Activated CD4-positive, alpha-beta T cell treated with anti-CD3 and anti-CD28 coated beads, Interleukin-2, amount 10 ng/mL, durations not matched to agents 7 days and 5 days (primary cell): ENCODE measurements at places on chromosomes 12 and 14. TPM values are rescaled to one million over a fixed set of nuclear protein-coding genes. Genes with fewer than 3 reads are reported as not detected.

- H3K27me3 ChIP-seq, result no peaks in the 10 kb centered on the region
- no peak overlapping the region for H3K27ac ChIP-seq
- no peak overlapping the region for H3K4me3 ChIP-seq
- H3K4me1 ChIP-seq, result peaks cover 4% of the 10 kb centered on the region
- no peak for DNase-seq
Observed at GRCh38 chr14:64421166-64421565, 33.0 kb downstream of the MTHFD1 start.

GRCh38 chr12:65171870-65172269 lies 2.5 kb downstream of the LEMD3 start:
- peak overlapping the region; percentile 74 for H3K4me3 ChIP-seq
- H3K27me3 ChIP-seq, result no peaks in the 10 kb centered on the region
- peaks cover 35% of the 10 kb centered on the region for H3K4me1 ChIP-seq
- DNase-seq, result peak; percentile 13
- peak overlapping the region; percentile 47 for H3K27ac ChIP-seq

GRCh38 chr12:104182621-104183378 lies 32.8 kb upstream of the TXNRD1 start:
- H3K27ac ChIP-seq, result no peak overlapping the region
- peaks cover 3% of the 10 kb centered on the region for H3K27me3 ChIP-seq
- peaks cover 7% of the 10 kb centered on the region for H3K4me1 ChIP-seq
- no peak for DNase-seq

DNA sequence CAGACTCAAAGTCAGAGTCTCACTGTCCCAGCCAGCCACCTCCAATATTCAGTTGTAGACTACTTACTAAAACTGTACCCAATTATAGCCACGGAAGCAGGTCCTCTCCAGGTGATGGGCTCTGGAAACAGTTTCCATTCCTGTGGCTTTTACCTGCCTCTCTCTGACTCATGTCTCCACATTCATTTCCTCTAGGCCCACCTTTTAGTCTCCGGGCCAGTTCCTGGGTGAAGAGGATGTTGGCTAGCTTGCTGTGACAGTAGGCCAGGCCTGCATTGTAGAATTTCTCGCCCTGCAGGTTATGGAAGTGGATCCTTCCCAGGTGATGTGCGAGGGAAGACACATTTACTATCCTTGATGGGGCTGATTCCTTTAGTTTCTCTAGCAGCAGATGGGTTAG lies 5.6 kb downstream of the RDH11 start:
- no peak overlapping the region for H3K27ac ChIP-seq
- peaks cover 27% of the 10 kb centered on the region for H3K4me1 ChIP-seq
- no peak overlapping the region for H3K4me3 ChIP-seq
- no peaks in the 10 kb centered on the region for H3K27me3 ChIP-seq

DNA sequence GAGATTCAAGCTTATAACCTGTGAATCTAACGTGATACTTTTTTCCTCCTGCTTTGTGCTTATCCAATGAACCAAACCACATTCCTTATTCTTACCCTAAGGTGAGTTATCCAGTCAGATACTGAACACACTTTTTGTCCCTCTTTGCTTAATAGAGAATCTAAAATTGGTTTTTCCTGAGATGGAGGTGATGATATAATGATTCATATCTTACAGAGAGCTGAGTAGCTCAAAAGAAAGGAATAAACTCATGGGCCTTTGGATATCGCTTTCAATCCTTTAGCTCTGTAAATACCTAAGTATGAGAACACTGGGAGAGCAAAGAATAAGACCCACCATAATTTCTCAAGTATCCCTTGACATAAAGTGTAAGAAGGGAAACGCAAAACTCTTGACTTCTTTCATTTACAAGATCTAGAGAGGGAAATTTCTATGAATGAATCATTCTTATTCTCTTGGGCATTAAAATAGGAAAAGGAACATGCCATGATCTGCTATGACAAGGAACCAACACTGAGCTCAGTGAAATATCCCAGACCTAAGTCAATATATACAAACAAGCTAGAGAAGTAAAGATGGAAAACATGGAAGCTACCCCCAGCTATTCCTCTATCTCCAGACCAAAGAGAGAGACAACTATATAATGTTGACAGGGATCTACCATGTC lies 81.8 kb upstream of the STAC3 start:
- no peaks in the 10 kb centered on the region for H3K4me1 ChIP-seq
- no peaks in the 10 kb centered on the region for H3K27me3 ChIP-seq
- H3K36me3 ChIP-seq, result peaks cover 16% of the 10 kb centered on the region
- H3K4me3 ChIP-seq, result no peak overlapping the region

The SMCO2 gene
- total RNA-seq, result 0.46 TPM

DNA sequence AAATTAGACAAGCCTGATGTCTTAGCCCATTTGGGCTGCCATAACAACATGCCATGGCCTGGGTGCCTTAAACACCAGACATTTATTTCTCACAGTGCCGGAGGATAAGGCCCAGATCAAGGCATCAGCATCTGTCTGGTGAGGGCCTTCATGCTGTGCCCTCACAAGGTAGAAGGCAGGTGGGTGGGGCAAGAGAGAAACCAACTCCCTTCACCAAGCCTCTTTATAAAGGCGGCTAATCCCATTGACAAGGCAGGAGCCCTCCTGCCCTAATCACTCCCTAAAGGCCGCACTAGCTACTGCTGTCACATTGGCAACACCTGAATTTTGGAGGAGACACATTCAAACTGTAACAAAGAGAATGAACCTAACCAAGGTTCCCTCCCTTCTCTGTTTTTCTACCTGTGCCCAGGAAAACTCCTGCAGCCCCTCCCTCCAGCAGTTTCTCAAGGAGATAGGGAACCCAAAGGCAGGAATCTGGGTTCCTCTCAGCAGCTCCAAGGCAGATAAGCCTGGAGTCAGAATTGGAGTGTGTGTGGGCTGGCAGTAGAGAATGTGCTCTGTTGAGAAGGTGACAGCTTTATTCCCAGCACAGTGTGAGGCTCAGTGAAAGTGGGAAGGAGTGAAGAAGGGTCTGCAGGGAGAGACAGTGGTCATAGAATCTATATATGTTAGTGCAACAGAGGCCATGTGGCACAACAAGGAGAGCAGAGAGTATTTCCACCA lies 21.7 kb upstream of the GPATCH2L start:
- no peak for DNase-seq
- H3K36me3 ChIP-seq, result no peaks in the 10 kb centered on the region
- H3K27ac ChIP-seq, result no peak overlapping the region
- H3K4me1 ChIP-seq, result no peaks in the 10 kb centered on the region
- H3K27me3 ChIP-seq, result peaks cover 26% of the 10 kb centered on the region

The TCHP gene
- 36.0 TPM for total RNA-seq

GRCh38 chr14:45838597-45838996 lies 585.6 kb upstream of the MIS18BP1 start:
- no peak overlapping the region for H3K4me3 ChIP-seq
- no peaks in the 10 kb centered on the region for H3K4me1 ChIP-seq
- H3K36me3 ChIP-seq, result no peaks in the 10 kb centered on the region
- no peak for DNase-seq
- H3K27ac ChIP-seq, result no peak overlapping the region
- H3K27me3 ChIP-seq, result no peaks in the 10 kb centered on the region

- H3K27ac ChIP-seq, result no peak overlapping the region
- H3K4me1 ChIP-seq, result peaks cover 5% of the 10 kb centered on the region
- H3K4me3 ChIP-seq, result no peak overlapping the region
- no peaks in the 10 kb centered on the region for H3K27me3 ChIP-seq
- no peak for DNase-seq
Observed at GRCh38 chr12:112182499-112182898, 57.1 kb downstream of the TRAFD1 start.
